ENCODE measurements at places on chromosomes 12 and 14.

DNA sequence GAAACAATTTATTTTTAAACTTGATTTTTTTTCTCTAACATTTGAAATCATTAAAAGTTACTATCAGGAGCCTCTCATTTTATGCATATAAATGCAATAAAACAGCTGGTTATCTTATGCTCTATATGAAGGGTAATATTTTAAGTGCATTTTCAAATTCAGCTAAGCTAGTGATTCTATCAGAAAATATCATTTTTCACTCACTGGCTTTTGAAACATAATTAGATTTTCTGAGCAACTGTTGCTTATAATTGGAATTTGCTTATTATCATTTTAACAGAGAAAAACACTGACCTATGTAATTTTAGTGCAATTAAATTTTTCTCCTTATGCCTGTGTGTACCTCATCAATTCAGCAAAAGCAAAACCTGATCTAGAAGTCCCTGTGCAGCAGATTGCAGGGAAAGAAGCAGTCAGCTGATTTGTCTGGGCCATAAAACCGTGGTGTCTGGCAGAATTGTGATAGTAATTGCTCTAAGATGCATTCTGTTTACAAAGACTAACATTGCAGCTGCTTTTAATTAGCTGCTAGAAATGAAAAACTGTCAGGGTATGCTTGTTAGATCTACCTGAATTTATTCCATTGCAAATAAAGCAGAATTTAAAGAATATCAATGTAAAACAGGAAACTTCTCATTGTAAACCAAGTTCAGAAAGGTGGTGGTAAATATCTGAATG, 75.0 kb downstream of the BICD1 start:
- no peak for DNase-seq

DNA sequence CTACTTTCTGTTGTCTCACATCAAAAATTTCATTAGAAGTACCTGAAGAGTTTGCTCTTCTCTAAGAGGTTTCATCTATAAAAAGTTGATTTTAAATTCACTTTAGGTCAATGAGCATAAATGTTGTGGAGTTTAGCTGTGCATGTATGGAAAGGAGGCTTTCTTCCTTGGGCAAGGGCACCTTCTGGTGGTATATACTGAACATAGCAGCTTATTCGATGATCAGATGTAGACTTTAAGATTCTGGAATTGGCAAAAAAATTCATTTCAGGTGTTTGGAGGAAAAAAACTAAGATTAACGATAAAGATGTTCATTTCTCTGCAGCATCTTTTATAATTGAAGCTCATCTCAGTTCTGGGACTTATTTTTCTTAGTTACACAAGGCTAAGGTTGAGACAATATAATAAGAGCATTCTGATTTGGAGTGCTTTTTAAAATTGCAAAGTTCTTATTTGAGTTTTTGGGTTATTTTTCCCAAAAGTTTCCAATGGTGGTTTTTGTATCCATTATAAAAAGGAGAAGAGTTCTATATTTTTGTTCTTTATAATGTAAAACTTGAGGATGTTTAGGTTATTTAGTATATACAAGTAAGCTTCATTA, 46.8 kb downstream of the TMEM117 start:
- DNase-seq = no peak

- no peak for DNase-seq
These were observed at the start of gene PRICKLE1 for GRCh38 chr12:42589465-42590329. Gene PRICKLE1 (minus strand): TSS chr12:42589746. CDS start chr12:42472516, 117,230 bp downstream.

DNA sequence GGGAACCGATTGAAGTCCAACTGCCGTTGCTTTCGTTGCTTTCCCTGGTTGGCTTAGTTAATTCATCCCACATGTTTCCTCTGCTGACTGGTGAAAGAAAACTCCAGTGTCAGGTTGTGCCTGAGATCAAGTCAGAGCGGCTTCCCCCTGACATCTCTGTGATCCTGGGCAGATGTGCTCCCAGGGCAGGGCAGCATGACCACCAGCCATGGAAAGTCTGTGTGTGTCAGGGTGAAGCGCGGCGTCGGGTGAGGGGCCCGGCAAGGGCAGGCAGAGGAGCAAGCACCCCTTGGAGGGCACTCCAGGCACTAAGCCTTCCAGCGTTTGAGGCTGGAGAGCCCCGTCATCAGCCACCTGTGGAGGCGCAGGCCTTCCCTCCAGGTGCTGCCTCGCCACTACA, 54.5 kb upstream of the IGF1 start:
- DNase-seq = no peak

DNA sequence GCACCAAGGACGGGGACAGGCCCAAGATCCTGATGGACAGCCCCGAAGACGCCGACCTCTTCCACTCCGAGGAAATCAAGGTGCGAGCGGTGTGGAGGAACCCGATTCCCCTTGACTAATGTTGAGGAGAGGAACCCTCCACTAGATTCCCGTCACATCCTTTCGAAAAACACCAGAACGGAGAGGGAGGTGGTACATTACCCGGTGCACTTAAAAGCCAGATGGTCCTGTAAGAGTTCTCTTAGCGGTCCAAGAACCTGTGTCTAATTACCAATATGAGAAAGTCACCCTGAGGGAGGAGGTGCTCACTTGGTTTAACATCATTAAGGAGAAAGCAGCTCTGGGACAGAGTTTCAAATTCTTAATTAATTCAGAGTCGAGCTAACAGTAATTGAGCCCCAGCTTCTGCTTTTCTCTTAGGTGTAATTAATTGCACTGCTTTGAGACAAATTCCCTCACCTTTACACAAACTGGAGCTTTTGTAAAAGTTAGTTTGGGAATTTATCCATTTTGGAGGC, 450 bp downstream of the PRKAB1 start:
- no peak for DNase-seq

- no peak for DNase-seq
These were observed 41.0 kb downstream of the GSC start for GRCh38 chr14:94728950-94729349.

GRCh38 chr12:96134200-96134599, 60.0 kb upstream of the ELK3 start:
- DNase-seq = no peak

DNA sequence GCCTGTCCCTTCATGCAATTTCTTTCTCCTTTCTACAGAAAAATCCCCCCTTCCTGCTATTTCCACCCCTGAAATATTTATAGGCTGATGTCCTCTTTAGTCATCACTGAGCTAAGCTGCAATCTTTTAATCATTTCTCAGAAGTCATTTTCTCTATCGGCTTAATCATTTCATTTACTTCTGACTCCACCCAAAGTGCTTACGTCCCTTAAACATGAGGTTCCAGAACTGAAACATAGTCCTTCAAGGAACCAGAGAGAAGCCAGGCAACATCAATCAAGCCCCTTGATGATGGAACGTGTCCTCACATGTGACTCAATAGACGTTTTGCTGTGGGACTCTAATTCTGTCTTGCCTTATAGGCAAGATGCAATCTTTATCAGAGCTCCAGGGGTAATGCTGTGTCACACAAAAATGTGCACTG, 148.7 kb upstream of the KRR1 start:
- no peak for DNase-seq

DNA sequence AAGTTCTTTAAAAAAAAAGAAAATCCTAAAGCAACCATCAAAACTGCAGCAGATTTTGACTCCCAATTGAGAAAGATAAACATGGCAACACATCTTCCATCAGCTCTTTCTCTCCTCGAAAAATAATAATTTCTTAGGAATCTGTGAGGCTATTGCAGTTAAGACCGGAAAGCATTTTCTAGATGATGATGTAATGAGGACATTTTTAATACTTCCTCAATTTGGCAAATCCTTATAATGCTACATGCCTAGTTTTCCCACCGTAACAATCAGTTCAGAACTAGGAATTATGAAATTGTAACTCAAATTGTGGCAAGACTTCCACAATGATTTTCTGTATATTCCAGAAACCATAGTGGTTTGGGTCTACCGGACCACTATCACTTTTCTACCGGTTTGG, 180.9 kb upstream of the PDE3A start:
- no peak for DNase-seq

DNA sequence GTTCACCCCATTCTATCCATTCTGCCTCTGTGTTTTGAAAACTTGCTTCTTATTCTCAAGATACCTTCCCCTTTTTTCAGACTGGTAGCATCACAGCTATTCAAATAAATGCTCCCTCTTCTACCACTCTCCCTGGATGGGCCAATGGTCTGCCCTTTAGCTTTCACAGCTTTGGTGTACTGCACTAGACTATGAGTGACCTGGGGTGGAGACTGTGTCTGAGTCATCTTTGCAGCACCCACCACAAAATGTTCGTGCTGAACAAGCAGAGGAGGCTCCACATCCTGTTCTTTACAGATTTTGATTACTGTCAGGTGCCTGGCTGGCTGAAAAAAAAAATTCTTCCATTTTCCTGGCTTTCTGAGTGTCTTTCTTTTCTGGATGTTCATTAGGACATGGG, 1104.1 kb upstream of the TMEM132C start:
- peak; percentile 70 for DNase-seq

GRCh38 chr12:57724936-57725740, 13.4 kb downstream of the AGAP2 start:
- no peak for DNase-seq

- DNase-seq = no peak
These were observed 196.1 kb downstream of the BCL11B start for GRCh38 chr14:99075771-99076375.

DNA sequence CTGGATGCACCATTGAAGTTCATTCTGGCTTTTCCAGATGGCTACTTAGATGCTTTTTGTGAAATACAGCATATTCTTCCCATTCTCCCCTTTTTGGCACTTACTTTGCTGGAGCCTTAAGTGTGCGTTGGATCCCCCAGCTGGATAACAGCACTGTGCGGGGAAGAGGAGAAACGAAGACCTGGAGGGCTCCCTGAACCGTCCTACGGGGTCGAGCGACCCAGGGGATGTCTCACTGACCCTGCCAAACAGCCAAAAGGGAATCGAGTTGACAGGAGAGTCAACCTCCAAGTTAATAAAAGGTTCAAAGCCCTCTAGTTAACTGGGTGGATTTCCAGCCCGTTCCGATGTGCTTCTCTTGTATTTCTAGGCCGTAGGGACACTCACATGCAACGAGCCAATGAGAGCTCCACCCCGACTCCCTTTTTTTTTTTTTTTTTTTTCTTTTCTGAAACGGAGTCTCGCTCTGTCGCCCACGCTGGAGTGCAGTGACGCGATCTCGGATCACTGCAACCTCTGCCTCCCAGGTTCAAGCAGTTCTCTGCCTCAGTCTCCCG, 1.0 kb upstream of the CAMKK2 start:
- peak; percentile 81 for DNase-seq

DNA sequence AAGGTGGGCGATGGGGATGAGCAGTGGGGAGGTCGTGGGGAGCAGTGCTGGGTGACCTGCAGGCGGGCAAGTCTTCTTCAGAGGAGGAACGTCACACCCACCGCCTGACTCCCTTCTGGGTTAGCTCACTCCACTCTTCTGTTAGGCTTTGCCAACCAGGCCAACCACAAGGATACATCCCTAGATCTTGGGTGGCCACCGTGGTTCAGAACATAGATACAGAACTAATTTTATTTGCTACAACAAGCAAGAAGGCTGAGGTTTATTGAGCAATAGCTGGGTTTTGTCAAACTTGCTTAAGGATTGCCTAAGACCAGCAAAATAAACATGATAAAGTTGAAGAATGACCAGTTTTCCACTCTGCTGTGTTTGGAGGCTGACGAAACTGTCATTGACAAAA, 109.4 kb downstream of the DACT1 start:
- DNase-seq = no peak

DNA sequence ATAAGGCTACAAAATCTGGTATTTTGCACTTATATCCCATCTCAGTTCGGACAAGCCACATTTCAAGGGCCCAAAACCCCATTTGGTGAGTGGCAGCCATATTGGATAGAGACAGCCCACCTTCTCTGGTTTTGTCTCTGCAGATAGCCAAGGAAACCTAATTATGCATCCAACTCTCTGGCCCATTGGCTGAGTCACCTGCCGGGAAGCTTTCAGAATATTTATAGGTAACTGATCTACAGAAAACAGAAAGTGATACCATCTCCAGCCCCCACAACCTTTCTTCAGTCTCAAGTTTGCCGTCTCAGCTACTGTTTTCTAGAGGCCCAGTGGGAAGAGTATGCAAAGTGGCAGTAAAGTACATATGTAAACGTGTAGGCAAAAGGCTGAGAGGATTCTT, 33.7 kb upstream of the PPP1CC start:
- DNase-seq = peak; percentile 82

- no peak for DNase-seq
These were observed 6.8 kb downstream of the MYH6 start for GRCh38 chr14:23401291-23401690.

- DNase-seq = no peak
These were observed 72.1 kb upstream of the C14orf180 start for GRCh38 chr14:104507443-104507842.

DNA sequence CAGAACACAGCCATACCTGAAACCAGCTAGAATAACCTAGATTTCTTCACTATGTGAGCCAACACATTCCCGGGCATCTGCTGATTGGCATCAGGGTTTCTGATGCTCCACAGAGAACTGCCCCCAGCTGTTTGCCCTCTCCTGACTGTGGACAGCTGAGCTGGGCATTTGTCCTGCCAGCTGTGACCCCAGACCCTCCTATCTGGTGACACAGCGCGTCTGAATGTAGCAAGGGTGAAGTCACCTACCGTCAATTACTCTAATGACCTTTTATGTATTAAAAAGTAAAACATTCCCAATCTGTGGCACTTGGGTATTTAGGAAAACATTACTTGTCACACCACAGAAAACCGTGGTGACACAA, 29.7 kb upstream of the SFSWAP start:
- peak; percentile 50 for DNase-seq

GRCh38 chr12:20184514-20184913, 183.8 kb upstream of the PDE3A start:
- no peak for DNase-seq

GRCh38 chr14:63573581-63573980, 30.4 kb upstream of the PPP2R5E start:
- DNase-seq = no peak

- DNase-seq = no peak
These were observed 71.2 kb downstream of the KSR2 start for GRCh38 chr12:117897372-117898161.

DNA sequence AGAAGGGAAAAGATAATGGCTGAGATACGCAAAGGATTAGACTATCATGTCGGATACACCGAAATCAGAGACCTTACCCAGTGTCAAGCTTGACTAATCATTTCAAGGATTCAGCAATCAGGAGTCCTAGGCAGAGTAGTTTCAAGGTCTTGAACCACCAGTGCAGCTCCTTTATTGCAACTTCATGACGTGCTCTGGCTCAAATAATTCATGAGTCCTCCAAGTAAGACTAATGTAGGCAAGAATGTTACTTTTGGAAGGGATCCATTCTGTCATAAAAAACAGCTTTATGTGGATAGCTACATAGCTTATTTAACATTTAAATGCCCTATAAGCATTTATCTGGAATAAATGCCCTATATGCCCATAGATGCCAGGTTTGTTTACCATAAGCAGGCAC, 123.2 kb downstream of the LMO3 start:
- no peak for DNase-seq

DNA sequence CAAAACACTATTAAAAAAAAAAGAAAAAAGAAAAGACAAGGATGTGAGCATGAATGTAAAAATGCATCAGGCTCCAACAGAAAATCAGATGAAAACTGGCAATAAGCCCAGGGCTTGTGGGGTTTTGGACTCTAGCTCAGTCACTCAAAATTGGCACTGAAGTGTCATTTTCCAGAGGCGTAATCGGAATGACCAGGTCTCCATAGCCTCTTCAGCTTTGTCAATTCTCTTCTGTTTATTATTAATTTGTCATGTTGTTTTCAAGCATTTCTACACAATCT, 137.2 kb upstream of the TRHDE start:
- no peak for DNase-seq

Measured in activated effector memory CD4-positive, alpha-beta T cell treated with anti-CD3 and anti-CD28 coated beads, Interleukin-2, amount 50 U/mL, for 16 hours (primary cell).